Activated T-cell treated with anti-CD3 and anti-CD28 coated beads for 1 hour (primary cell): ENCODE measurements at places on chromosomes 1 and 21.

GRCh38 chr1:44284184-44284583 is 70.9 kb downstream of the ERI3 start:
- no peak for DNase-seq

DNA sequence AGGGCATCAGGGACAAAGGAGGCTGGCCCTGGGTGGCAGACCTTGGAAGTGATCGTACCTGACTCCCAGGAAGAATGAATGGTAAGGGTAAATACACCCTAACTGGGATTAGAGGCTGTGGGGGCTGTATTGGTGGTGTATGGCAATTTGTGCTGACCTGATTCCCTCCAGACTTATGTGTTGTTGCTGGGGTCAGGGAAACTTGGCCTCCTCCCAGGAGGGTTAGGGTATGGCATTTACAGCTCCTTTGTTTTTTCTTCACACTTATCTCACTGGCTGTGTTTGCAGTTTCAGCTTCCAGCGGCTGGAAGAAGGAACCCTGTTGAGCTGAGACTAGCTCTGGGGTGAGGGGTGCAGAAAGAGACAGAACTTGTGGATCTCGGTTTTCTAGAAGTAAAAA is 8.2 kb downstream of the VANGL1 start:
- no peak for DNase-seq

- no peak for DNase-seq
Observed at GRCh38 chr1:229984992-229985612, 81.9 kb upstream of the GALNT2 start.

DNA sequence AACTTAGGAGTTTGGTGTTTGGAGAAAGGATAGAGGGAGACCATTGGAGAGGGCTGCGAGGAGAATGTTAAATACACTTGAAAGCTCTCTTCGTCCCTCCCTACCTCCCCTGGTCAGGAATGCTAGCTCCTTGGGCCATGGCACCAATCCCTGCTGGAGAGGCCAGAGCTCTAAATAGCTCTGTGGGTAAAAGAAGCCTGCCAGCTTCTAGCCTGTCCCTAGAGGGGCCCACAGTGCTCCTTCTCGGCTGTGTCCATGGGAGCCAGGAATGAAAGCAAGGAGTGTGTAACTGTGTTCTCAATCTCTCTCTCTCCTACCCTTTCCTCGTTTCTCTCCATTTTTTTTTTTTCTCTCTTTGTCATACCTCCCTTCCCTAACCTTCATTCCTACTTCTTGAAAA is at the start of gene CCDC190:
TSS of gene CCDC190 (minus strand) at position 75 of the 400 bp plus-strand sequence. CDS start 1,529 bp downstream, outside the sequence.
- no peak for DNase-seq

- DNase-seq, result no peak
Observed at GRCh38 chr1:31799895-31800673, 15.7 kb downstream of the SPOCD1 start.

- DNase-seq, result no peak
Observed at GRCh38 chr1:10196976-10197375, 13.4 kb upstream of the KIF1B start.

DNA sequence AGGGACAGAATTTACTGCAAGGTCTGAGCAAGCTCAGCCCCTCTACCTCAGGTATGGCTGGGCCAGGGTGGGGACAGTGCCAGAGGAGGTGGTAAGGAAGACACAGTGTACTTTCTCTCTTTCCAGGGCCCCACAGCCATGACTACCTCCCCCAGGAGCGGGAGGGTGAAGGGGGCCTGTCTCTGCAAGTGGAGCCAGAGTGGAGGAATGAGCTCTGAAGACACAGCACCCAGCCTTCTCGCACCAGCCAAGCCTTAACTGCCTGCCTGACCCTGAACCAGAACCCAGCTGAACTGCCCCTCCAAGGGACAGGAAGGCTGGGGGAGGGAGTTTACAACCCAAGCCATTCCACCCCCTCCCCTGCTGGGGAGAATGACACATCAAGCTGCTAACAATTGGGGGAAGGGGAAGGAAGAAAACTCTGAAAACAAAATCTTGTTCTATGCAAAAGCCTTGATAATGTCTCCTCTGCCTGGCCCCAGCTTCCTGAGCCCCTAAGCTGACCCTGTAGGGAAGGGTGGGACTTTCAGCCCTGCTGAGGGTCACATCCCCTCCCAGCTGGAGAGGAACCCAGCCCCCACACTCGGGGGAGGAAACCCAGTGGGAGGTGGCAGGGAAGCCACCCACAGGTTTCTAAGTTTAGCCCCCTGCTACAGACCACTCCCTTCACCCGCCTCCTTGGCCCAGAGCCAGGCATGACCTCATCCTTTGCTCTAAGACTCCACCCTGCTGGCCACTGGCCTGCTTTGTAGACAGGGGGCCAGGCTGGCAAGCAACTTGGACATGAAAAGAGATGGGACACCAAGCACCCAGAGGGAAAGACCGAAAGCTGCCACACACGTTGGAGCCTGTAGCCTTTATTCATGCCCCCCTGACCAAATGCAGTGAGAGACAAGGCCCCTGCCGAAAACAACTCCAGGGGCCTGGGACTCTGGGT is 6.4 kb downstream of the RHOC start:
- DNase-seq, result peak; percentile 57
